DMS 273 treated with DMSO at 0.1 percent for 48 hours (cell line): ENCODE measurements at places on chromosomes 6 and 20.

DNA sequence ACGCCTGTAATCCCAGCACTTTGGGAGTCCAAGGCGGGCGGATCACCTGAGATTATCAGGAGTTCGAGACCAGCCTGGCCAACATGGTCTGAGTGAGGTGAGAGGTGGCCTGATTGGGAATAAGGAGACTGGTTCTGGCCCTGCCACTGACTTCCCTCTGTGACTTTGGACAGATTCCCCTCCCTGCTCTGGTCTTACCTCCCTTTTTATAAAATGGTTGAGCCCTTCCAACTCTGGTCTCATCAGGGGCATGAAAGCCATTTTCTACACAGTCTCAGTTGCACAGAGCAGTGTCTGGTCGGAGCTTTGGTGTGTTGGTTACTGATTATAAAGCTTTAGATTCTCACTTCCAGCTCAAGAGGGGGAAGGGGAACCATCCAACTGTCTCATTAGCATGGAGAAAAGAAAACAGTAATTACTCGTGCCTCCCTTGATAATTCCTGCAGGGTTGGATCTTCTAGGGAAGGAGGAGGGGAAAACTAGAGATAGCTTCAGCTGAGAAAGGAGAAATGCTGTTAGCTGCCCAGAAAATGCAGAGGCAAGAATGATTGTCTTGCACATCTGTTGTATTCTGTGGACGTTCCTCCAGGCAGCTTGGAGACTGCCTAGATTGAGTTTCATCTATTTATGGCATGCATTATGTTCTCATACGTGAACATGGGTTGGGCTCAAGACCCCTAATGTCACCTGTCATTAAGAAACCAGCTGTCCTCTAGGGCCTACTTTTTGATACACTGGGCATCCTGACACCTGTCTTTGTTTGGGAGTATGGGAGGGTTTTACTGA is 30.4 kb downstream of the RALY start:
- no peak for DNase-seq

DNA sequence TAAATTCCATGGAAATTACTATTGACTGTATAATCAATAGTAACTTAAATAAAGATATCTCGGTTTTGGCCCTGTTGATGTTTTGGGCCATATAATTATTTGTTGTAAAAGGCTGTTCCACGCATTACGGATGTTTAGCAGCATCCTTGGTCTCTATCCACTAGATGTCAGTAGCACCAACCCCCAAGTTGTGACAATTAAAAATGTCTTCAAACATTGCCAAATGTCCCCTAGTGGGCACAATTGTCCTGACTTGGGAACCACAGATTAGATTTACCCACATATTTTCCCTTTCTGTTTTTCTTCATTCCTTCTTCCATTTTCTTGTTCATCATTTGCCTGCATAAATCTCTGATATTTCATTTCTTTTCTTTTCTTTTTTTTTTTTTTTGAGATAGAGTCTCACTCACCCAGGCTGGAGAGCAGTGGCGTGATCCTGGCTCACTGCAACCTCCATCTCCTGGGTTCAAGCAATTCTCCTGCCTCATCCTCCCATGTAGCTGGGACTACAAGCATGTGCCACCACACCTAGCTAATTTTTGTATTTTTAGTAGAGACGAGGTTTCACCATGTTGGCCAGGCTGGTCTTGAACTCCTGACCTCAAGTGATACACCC is 13.6 kb upstream of the WFDC8 start:
- peak; percentile 28 for DNase-seq

- no peak for DNase-seq
These were observed 5.5 kb downstream of the KATNA1 start for GRCh38 chr6:149642829-149643580.

GRCh38 chr6:161639772-161640171 is 365.9 kb upstream of the AGPAT4 start:
- no peak for DNase-seq
